Activated CD4-positive, alpha-beta T cell treated with anti-CD3 and anti-CD28 coated beads for 4 hours (primary cell): ENCODE measurements at places on chromosomes 4 and X.

DNA sequence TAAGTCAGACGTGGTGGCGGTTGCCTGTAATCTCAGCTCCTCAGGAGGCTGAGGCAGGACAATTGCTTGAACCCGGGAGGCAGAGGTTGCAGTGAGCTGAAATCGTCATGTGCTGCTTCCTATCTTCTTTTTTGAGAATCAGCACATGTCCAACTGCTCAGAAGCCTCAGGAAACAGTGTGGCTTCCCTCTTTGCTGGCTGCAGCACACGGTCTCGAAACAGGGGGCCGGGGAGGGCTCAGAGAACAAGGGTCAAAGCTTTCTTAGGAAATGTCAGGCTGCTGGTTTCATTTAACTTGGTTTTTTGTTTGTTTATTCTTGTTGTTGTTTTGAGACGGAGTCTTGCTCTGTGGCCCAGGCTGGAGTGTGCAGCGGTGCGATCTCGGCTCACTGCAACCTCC, 31.3 kb downstream of the CRLF2 start:
- DNase-seq, result no peak

- no peak for DNase-seq
These were observed at the start of gene MAGEC1 for GRCh38 chrX:141903400-141904155. TSS of gene MAGEC1 (plus strand) at chrX:141903894. CDS start at chrX:141905073, 1,179 bp downstream.

- DNase-seq, result no peak
These were observed 245.3 kb downstream of the MAPK10 start for GRCh38 chr4:86114563-86114962.

- no peak for DNase-seq
These were observed 438.9 kb downstream of the NAF1 start for GRCh38 chr4:162727766-162728165.

GRCh38 chr4:138796761-138797160, 218.8 kb upstream of the NOCT start:
- no peak for DNase-seq

- no peak for DNase-seq
These were observed 106.2 kb downstream of the CCNG2 start for GRCh38 chr4:77263247-77263646.

DNA sequence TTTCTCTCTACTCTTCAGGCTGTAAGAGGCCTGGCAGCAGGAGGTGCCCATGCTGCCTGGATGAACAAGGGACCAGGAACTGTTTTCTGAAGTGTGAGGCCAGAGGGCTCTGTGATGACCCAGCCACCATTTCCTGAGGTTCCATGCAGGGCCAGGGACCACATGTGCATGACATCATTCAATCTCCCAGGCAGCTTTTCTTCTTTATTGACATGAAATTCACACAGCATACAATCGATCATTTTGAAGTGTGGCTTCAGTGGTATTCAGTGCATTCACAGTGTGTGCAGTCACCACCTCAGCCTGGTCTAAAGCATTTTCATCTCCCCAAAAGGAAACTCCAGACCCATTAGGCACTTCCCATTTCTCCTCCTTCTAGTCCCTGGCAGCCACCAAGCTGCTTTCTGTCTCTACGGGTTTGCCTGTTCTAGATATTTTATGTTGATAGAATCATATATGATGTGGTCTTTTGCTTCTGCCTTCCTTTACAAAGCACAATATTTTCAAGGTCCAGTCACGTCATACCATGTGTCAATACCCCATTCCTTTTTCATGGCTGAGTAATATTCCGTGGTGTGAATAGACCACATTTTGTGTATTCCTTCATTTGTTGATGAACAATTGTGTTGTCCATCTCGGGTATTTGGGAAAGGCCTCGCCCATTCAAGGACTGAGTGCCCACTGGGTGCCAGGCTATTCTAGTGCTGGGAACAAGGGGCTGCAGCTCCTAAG, 93.1 kb downstream of the PSAPL1 start:
- no peak for DNase-seq

DNA sequence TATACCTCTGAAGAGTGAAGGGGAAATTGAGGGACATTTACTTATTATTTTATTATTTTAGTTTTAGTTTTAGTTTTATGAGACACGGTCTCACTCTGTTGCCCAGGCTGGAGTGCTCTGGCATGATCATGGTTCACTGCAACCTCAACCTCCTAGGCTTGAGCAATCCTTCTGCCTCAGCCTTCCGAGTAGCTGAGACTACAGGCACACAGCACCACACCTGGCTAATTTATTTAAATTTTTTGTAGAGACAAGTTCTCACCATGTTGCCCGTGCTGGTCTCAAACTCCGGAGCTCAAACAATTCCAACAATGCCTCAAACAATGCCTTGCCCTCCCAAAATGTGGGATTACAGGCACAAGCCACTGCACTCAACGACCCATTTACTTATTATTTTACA, 68.4 kb upstream of the BMP2K start:
- DNase-seq, result no peak

DNA sequence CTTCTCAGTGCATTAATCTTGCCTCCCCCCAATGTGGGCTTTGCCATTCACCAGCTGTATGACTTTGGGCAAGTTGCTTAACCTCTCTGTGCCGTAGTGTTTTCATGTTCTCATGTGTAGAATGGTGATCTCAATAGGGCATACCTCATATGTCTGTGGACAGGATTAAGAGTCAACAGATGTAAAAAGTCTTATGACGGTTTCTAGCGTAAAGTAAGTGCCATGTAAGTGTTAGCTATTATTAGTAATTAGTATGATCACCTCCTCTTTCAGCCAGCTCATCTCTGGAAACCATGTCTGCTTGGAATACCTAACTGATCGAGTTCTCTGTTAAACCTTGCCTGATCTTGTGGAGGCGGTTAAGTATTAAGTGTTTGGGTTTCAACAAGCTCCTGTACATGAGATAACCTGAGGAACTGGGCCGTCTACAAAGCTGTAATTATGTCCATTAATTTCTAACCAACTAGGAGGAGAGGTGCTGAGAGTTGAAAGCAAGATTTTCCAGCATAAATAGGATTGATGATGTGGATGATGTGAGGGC, 66.3 kb downstream of the TSC22D3 start:
- no peak for DNase-seq

DNA sequence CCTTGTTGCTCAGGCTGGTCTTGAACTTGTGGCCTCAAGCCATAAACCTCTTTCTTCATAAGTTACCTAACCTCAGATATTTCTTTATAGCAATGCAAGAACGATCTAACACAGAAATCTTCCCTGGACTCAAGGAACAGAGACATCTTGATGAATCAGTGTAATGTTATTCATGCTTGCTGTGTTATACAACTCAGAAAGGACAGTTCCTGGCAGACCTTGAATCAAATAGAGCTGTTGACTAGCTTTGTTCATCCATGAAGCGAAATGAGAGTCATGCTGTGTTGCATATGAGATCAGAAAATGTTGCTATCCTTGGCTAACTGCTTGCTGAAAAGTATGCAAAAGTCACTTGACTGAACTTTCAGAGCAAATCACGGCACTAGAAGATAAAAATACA, 72.6 kb upstream of the ARHGAP24 start:
- no peak for DNase-seq

DNA sequence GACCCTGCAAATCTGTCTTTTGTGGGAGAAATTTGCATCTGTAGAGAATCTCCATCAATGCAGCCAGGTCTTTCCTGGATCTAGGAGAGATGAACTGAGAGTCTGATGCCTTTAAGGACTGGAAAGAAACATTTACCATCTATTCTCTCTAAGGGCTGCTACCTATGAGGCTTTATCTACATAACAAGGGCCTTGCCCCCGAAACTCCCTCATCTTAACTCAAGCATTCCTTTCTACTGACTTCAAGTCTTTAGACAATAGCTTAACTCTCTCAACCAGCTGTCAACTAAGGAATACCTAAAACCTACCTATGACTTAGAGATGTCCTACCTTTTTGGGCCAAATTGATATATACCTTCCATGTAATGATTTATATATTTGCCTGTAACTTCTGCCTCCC, 32.1 kb downstream of the MAGEB17 start:
- no peak for DNase-seq

DNA sequence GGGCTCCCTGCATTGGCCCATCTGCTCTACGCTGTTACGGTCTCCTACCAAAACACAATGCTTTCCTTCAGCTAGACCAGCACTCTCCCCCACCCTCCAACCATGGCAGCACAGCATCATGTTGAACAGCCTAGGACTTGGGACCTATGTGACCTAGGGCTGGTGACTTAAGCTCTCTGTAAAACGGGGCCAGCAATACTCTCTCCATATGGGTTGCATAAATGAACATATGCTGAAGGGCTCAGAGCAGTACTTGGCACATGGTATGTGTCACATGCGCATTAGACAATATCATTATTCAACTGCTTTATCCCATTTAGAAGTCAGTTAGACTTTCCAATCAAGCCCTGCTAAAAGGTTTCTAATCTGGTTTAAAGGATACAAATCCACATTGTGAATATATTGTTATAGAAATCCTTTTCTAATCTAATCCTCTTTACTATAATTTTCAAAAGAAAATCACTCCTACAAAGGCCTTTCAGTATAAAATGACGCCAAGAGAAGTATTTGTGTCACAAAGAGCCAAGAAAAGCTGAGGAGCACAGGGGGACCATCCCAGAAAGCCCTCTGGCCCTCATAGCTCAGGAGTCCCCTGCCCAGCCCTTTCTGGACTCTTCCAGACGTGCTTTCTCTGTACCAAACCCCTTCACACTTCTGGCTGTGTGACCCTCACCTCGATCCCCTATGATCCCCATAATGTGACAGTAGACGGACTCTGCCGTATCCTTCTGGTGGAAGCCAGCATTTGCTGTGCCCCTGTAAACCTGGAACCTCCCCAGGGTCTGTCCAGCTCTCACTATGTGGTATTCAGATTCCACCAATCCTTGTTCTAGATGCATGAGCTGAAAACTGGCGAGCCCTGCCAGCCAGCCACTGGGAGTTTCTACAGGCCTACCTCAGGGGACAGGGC, 42.3 kb downstream of the NSG1 start:
- DNase-seq, result no peak

DNA sequence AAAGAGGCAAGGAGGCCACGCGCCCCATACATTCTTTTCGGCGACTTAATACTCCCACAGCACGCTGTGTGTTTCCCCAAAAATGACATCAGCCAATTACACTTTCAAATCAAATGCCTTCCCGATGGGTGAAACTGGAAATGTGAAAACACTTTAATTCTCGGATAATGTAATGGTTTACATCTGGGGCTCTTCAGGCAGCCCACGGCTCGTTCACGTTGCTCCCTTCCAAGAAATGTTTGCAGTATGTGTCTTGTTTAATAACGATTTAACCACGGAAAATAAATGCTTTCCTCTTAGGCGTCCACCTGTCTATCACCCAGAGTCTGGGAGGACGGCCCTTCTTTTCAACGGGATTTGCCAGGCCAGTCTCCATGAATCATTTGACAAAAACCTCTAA, 272.5 kb downstream of the SHOX start:
- DNase-seq, result no peak
